ENCODE measurements at places on chromosomes 7 and 10. TPM values are rescaled to one million over a fixed set of nuclear protein-coding genes. Genes with fewer than 3 reads are reported as not detected.
A peak's percentile ranks its signal among the peaks of the same experiment; 100 is the strongest.

Gene ANLN
- total RNA-seq, result 31.2 TPM

Gene COBL
- total RNA-seq, result 0.66 TPM

- no peak overlapping the region for H3K27ac ChIP-seq
Measured at GRCh38 chr7:148807436-148807835, 76.7 kb downstream of the EZH2 start.

- H3K27ac ChIP-seq, result no peak overlapping the region
- no peak for DNase-seq
- H3K36me3 ChIP-seq, result no peaks in the 10 kb centered on the region
- peaks cover 39% of the 10 kb centered on the region for H3K4me1 ChIP-seq
- no peak overlapping the region for H3K4me3 ChIP-seq
- H3K27me3 ChIP-seq, result no peaks in the 10 kb centered on the region
Measured at GRCh38 chr7:138752518-138753149, 45.2 kb upstream of the TMEM213 start.

Gene CCDC172
- not detected for total RNA-seq

DNA sequence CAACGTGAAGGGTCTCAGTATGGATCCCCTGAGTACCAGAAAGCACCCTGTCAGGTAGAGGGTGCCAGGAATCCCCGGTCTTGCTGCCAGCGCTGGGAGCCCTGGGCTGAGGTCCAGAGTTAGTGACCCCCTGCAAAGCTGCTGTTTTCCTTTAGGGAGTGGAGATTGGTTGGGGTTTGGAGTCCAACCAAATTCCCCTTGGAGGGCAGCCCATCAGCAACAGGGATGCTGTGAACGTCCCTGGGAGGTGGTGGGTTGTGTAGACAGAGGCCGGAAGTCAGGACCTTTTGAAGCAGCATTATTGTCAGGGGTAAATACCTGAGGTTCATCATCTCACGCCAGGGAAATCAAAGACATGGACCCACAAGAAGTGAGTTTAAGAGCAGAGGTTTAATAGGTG is 104.2 kb downstream of the COL26A1 start:
- no peaks in the 10 kb centered on the region for H3K27me3 ChIP-seq
- no peak overlapping the region for H3K4me3 ChIP-seq
- peaks cover 3% of the 10 kb centered on the region for H3K36me3 ChIP-seq
- H3K27ac ChIP-seq, result peak overlapping the region; percentile 11
- DNase-seq, result no peak

Gene CASTOR2
- 44.5 TPM for total RNA-seq

- H3K4me1 ChIP-seq, result peaks cover 23% of the 10 kb centered on the region
- H3K36me3 ChIP-seq, result peaks cover 3% of the 10 kb centered on the region
- H3K27ac ChIP-seq, result peak overlapping the region; percentile 84
Measured at GRCh38 chr7:101470668-101471487, 108.2 kb downstream of the COL26A1 start.

DNA sequence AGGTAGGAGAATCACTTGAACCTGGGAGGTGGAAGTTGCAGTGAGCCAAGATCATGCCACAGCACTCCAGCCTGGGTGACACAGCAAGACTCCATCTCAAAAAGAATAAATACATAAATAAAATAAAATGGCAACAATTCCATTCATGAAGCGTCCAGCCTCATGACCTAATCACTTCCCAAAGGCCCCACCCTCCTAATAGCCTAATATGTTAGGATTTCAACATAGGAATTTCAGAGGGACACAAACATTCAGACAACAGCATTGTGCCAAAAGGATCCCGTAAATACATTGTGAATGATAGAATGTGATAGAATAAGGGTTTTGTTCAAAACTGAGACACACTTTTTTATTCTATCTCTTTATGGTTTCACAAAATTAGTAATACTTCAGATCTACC is 90.3 kb downstream of the FAM107B start:
- no peaks in the 10 kb centered on the region for H3K36me3 ChIP-seq
- peaks cover 3% of the 10 kb centered on the region for H3K4me1 ChIP-seq
- no peak overlapping the region for H3K4me3 ChIP-seq
- DNase-seq, result no peak

Gene CPSF4
- 69.5 TPM for total RNA-seq

DNA sequence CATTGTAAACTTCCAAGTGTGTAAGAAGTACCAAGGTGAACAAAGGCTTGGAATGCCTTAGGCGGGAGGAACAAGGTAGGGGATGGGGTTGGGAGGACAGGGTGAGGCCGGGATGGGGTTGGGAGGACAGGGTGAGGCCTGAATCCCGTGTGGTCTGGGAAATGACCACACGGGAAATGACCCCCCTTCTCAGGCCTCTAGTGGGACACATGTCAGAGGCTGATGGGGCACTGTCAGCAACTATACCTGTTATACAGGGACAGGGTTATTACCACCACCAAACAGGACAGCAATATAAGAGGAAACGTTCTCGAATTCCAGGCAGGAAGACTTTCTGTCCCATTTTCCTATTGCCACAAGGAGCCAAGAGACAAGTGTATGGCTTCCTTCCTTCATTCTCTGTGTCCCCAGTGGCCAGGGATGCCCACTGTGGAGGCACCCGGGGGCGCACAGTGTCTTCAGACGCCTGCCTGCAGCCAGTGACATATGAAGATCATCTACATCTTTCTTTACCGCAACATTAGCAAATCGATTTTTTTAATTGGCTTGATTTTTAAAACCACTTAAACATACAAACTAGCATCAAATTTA is 1.3 kb downstream of the MKI67 start:
- H3K4me3 ChIP-seq, result peak overlapping the region; percentile 88
- no peak overlapping the region for H3K27ac ChIP-seq
- H3K36me3 ChIP-seq, result peaks cover 6% of the 10 kb centered on the region
- H3K27me3 ChIP-seq, result no peaks in the 10 kb centered on the region

DNA sequence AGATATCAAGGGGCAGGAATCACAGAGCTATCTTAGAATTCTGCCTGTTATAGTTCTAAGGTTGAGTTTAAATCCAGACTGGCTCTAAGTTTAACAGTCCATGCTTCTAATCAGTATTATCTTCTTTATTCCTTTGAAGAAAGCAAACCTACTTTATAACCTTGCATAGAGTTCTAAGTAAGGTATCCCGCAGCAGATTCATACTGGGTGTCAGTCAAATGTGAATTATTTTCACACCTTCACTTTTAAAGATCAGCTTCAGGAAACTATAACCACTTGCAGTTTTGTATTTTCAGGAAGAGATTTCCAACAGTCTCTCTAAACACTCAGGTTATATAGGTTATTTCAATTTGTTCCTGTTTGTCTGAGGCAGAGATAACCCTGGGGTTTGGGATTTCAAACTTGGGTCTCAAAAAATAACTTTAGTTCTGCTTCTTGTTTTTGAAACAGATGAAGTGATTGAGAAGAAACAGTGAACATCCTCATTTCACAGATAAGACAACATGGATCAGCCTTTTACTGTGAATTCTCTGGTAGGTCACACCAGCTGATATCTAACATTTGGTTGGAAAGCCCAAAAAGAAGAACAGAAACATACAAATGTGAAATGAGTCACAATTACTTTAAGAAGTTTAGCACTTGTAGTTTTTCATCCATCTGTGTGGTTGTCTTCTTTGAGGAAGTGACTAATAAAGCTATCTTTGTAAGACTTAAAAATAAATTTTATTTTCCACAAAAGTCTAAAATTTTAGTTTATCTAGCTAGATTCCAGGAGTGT is 21.4 kb downstream of the STAMBPL1 start:
- no peak overlapping the region for H3K4me3 ChIP-seq
- H3K36me3 ChIP-seq, result peaks cover 3% of the 10 kb centered on the region
- no peaks in the 10 kb centered on the region for H3K27me3 ChIP-seq
- DNase-seq, result no peak
- no peak overlapping the region for H3K27ac ChIP-seq

Gene LRMDA
- 3.3 TPM for total RNA-seq

- DNase-seq, result no peak
- peaks cover 32% of the 10 kb centered on the region for H3K36me3 ChIP-seq
- no peak overlapping the region for H3K27ac ChIP-seq
- H3K27me3 ChIP-seq, result no peaks in the 10 kb centered on the region
- peaks cover 6% of the 10 kb centered on the region for H3K4me1 ChIP-seq
- no peak overlapping the region for H3K4me3 ChIP-seq
Measured at GRCh38 chr7:8070451-8071180, 102.0 kb downstream of the GLCCI1 start.
